MCF 10A (cell line): ENCODE measurements at places on chromosomes 5 and 9.

DNA sequence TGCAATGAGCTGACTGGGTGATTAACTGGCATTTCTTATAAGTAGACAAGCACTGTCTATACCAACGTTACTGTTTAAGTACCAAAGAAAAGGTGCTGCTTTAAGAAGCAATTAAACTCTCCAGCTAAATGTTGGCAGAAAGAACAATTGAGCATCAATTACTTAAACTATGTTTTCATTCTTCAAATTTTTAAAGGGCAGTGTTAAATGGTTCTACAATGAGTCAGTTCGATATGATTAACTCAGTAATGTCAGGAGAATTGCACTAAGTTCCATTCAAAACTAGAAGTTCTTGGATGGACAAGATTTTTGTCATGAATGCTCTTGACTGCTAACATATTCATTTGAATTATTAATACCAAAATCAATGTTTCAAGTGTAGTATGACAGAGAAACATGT lies 593.7 kb downstream of the DNAH5 start:
- DNase-seq = no peak

DNA sequence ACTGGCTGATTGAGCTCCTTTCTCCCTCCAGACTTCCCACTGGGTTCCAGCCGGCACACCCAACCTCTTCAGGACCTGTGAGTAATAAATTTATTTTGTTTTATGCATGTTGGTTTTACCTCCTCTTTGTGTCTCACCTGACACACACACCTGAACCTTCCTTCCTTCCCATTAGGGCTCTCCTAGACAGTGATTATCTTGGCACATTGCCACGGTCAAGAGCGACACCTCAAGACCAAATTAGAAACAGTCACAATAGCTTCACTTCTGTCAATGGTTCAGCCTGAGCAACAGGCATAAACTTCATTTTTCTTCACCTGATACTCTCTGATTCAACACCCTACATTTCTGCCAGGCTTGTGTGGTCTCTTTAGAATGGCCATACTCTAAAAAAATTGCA lies 296.3 kb upstream of the SMARCA2 start:
- DNase-seq = peak; percentile 16

DNA sequence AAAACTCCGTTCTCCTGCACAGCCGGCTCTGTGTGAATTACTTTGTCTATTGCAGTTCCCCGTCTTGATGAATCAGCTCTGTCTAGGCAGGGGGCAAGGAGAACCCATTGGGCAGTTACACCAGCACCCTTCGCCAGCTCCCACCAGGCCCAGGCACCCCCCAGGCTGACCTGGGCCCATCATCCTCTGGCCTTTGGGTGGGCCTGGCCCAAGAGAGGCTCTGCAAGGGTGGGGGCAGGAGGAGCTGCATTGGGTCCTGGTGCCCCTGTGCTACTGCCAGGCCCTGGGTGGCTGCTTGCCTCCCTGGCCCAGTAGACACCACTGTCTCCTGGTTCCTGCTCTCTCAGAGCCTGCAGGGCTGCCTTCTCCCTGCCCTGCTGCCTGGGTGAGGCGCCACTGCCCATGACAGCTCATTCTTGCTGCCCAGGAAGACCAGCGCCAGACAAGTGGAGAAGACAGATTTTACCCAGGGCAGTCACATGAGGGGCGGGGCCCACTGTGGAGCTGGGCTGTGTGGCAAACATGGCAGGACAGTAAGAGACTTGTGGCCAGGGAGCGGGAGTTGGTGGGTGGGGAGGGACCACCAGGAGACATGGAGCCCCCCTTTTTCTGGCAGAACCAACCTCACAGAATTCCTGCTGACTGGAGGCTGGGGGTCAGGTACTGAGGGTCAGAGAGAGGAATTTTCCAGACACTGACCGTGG lies 67.2 kb downstream of the MRPL36 start:
- no peak for DNase-seq

DNA sequence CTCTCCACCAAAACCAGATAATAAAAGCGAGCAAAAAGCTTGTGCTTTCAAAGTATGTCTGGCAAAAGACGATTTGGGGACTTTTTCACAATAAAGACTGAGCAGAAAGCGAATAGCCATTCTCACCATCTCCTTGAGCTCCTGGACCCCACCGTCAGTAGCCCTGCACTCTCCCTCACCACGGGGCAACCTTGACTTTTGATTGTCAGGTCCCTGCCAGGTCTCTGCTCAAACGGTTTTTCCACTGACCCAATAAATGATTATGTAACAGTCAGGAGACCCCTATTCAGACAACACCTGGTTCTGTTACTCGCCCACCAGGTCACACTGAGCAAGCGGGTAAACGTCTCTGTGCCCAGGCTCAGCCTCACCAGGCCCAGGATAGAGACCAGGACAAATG lies 131.3 kb downstream of the MVB12B start:
- no peak for DNase-seq

DNA sequence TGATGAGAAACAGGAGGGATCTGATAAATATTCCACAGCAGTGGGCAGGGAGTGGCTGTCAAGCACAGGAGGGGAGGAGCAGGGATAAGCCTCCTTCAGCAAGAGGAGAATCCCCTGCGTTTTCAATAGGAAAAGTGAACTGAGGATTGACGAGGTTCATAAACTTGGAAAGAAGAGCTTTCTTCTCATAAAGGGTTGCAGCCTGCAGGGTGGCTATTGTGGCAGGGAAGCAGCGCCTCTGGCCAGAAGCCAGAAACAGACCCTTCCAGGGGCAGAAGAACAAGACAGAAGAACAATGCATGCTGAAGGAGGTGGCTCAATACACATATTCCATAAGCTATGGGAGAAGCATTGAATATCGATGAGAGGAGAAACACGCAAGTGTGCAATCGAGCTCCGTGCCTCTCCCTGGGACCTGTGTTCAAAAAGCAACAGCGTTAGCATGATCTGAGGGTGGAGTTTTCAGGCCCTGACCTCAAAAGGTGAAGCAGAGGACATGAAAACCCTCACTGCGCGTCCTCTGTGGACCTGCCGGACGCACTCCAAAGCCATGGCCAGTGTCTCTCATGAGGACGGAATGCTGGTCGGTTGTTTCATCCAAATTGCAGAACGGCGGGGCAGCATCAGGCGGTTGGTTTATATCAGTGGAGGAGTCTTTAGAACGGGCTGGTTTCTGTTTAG lies 67.6 kb downstream of the ANKRD33B start:
- DNase-seq = no peak

DNA sequence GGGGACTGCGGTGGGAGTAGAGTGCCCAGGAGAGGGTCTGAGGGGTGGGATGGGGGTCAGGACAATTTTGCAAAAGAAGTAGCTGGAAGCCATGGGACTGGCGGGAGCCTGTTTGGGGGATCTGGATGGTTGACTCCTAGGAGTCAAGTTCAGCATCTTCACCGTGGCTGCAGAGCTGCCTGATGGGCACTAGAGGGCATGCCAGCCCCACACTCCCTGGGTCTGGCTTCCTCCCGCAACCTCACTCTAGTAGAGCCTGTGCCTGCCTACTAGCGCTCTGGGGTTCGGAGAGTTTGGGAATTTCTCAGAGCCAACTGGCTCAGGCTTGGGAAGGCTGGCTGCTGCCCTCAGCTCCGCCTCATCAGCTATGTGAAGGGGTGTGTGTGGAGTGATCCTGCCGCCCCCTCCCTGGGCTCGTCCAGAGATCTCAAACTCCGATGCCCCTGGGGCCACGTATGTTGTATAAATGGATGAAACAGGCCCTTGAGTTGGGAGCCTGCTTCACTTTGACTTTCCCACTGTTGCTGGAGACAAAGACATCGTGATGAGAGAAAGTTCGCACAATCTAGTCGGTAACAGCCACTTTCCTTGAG lies 10.8 kb downstream of the TSPAN17 start:
- peak; percentile 82 for DNase-seq

GRCh38 chr5:35383041-35383440 lies 152.8 kb upstream of the PRLR start:
- DNase-seq = no peak

- peak; percentile 94 for DNase-seq
Measured at GRCh38 chr5:141848744-141849414, 29.3 kb downstream of the PCDH1 start.

- DNase-seq = no peak
Measured at GRCh38 chr5:151222054-151222789, 1.7 kb downstream of the CCDC69 start.

- DNase-seq = no peak
Measured at GRCh38 chr9:35564658-35565061, 40.4 kb upstream of the TESK1 start.

DNA sequence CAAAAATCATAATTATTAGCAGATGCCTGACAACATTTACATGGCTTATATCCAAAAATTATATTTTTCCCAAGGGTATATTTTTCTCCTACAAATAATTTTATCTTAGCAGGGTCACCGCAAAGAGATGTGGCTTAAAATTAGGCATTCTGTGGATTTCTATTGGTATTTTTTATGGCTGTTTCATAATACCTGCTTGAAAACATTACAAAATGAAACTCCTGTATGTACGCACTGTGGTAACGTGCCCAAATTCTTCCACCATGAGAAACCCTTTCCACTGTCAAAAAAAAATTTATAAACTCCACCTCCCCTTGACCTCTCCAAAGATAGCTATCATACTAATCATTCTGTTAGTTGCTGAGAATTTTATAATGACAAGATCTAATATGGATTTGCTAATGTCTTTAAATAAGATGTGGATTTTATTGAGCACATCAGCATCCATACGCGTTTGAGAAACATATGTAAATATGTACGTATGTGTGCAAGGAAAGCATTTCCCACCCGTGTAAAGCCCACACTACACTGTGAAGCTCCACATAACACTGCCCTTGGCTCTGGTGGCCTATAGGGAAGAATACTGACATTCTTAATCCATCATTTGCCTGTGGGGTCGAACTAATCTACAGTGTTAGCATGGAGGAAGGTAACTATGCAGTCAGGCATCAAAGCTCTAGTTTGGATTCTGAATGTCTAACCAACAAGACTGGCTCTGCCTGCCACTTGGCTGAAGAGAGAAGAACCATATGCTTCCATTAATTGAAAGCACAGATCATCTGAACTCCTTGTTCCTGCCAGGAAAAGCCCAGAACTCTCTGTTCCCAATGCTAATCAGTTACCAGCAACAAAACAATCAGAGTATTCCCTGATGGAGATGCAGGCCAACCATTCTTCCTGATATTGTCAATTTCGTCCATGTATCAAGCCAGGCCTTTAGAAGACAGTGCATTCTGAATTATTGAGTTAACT lies 244.7 kb downstream of the SPOCK1 start:
- DNase-seq = peak; percentile 25

DNA sequence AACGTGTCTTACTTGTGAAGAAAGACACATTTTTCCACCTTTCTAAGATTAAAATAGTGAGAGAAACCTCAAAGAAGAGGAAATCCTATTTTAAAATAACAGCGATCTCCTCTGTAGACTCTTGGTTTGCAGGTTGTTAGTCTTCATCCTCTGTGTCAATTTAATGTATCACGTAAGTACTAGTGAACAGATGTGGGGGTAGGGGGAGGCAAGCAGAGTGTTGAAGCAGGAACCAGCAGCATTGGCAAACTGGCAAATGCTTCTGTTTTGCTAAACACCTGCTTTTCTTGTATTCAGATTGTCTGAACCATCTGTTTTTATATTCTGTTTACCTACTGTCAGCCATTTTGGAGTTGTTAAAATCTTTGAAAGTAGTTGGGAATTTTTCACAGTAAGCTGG lies 159.3 kb upstream of the TLX3 start:
- no peak for DNase-seq

- no peak for DNase-seq
Measured at GRCh38 chr9:77969083-77969482, 62.5 kb downstream of the GNAQ start.

GRCh38 chr9:75974016-75974766 lies 83.7 kb downstream of the PCSK5 start:
- DNase-seq = no peak

- no peak for DNase-seq
Measured at GRCh38 chr5:3186736-3187405, 408.8 kb upstream of the IRX1 start.

GRCh38 chr9:77826116-77826515 lies 178.0 kb upstream of the GNA14 start:
- no peak for DNase-seq

GRCh38 chr9:123251741-123252140 lies 16.6 kb downstream of the STRBP start:
- DNase-seq = no peak

GRCh38 chr9:92770360-92770995 lies 5.8 kb upstream of the BICD2 start:
- DNase-seq = peak; percentile 75

- no peak for DNase-seq
Measured at GRCh38 chr9:12696931-12697622, 3.9 kb downstream of the TYRP1 start.

GRCh38 chr9:94478755-94479730 lies 75.8 kb upstream of the PCAT7 start:
- DNase-seq = no peak

DNA sequence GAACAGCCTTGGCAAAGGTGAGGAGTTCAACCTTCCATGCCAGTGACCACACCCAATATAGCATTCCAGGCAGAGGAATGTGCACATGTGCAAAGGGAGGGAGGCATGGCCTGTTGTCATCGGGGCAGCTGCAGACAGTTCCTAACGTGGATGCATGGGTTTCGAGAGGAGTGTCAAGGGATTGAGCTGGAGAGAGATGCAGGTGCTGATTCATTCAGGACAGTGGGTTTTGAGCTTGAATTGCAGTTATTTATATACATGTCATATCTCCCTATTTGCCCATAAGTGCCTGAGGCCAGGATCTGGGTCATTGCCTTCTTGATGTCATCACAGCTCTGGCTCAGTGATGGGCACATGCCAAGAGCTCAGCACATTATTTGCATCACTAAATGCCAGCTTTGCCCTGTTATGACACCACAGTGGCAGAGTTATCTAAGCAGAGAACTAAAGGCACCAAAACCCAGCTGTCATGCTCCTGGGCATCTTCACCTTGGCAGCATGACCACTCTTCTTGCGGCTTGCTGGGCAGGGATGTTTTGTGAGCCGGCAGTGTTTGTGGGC lies 278.0 kb downstream of the NTRK2 start:
- peak; percentile 91 for DNase-seq

GRCh38 chr5:172361566-172362238 lies 78.1 kb upstream of the UBTD2 start:
- DNase-seq = peak; percentile 100

DNA sequence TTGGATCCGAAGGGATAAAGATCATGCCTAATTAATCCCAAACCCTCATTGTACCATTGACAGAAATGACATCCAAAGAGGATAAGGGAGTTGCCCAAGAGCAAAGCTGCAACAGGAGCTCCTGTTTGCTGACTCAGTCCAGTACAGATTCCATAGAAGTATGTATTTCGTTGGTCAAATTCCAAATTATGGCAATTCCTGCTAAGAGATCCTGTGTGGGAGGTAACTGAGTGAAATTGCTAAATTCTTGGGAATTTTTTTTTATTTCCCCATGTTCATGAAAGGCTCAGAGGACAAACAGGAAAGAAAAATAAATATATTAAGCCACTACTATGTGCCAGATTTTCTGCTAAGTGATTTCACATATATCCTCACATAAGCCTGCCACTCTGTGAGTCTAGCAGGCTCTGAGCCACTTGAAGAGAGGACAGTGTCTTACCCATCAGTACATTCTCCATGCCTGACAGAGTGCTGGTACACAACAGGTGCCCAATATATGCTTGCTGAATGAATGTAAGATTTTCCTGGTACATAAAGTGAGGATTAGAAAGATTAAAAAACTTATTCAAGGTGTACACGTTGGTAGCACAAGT lies 132.7 kb downstream of the GLIS3 start:
- peak; percentile 88 for DNase-seq
